ENCODE measurements at places on chromosomes 12 and 14. TPM values are rescaled to one million over a fixed set of nuclear protein-coding genes. Genes with fewer than 3 reads are reported as not detected.

Gene ADAM21
- not detected for total RNA-seq

DNA sequence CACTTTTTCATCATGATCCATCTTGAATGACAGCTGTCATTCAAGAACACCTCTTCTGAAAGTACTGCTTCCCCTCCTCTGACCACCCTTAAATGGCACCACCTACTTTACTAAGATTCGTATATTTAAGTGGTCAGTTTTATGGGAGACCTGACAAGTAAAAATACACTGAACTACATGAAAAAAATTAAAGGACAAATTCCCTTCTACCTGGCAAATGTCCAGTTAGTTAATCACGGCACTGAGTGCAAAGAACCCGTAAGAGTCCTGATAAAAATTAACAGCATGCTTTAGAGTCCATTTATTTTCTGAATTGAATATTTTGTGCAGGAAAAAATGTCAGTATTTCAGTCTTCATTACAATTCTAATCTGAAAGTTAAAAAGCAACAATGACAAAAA, 48.7 kb downstream of the SETD3 start:
- DNase-seq, result no peak

Gene TTC9
- 0.29 TPM for total RNA-seq

- no peak for DNase-seq
Measured at GRCh38 chr12:79482921-79483320, 207.8 kb downstream of the PAWR start.

GRCh38 chr12:113402586-113403260, 964 bp downstream of the SDS start:
- DNase-seq, result no peak
